ENCODE measurements at places on chromosomes 3 and 15.

DNA sequence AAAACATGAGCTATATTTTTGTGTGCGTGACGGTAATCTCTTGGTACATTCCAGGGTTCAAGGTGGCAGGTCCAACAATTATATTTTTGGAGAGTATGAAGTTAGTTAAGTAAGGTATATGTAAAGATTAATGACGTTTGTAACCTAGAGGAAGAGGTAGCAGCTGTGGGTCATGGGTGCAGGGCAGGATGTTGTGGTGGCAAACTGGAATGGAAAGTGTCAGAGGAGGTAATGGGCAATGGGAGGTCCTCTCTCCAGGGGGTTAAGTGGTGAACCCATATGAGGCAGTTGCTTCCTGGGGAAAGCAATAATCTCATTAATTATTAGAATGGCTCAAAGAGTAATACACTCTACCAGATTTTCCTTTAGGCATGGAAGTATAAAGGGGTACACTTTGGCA lies 1.0 kb upstream of the CD200R1L start:
- DNase-seq, result no peak

DNA sequence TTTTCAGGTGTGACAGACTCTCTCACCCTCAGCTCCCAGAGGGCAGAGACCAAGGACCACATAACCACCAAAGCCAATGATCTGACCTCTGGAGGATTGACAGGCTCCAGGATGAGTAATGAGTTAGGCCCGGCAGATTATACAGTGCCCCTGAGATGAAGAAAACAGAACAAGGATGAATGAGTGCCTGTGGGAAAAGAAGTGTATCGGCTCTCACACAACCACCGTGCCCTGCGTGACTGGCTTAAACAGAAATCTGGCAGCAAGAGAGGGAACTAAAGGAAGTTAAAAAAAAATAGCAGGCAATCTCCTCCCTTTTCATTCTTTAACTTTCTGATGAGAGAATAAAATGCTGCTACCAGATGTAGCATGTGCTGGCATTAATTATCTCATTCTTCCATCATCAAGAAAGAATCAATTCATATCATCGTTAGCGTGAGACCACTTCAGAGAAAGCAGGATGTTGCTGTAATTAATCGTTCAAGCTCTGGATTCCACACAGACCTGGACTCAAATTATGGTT lies 227.5 kb upstream of the COL8A1 start:
- no peak for DNase-seq

GRCh38 chr3:39177708-39178332 lies 14.6 kb downstream of the XIRP1 start:
- DNase-seq, result peak; percentile 62

- no peak for DNase-seq
Measured at GRCh38 chr3:106710596-106710995, 666.6 kb upstream of the CCDC54 start.

DNA sequence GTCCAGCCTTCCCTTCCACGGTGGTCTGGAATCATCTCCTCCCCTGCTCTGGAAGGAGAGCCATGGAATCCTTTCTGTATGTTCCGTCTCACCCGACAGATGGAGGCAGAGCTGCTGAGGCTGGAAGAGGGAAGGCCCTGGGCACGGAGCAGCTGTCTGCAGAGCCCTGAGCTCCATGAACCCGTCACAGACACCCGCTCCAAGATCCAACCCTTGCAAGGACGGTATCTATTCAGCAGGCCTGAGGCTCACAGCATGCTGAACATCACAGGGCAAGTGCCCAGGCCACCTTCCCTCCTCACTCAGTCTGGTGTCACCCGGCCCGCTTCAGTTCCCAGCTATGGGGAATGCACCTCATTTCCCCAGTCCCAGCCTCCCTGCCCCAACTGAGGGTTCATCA lies 103.9 kb downstream of the LRIG1 start:
- DNase-seq, result no peak
